Activated CD4-positive, alpha-beta memory T cell treated with anti-CD3 and anti-CD28 coated beads, Interleukin-2, amount 10 ng/mL, durations not matched to agents 7 days and 5 days (primary cell): ENCODE measurements at places on chromosomes 1 and 21.

DNA sequence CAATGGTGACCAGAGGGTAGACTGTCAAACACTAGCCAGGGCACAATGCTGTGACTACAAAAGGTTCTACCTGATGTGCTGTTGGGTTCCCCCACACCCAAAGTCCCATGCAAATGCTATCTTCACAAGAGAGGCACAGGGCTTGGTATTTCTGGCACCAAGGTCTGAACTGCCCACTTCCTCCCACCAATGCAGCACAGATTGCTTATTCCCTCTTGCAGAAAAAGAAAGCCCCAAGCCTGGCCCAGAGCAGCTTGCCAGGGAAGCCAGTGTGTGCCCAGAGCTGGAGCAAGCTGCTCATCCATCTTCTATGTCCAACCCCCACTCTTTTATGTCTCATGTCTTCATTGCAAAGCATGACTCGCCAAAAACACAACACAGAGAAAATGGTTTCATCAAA lies 149.4 kb upstream of the CAMK1G start:
- no peak for DNase-seq

DNA sequence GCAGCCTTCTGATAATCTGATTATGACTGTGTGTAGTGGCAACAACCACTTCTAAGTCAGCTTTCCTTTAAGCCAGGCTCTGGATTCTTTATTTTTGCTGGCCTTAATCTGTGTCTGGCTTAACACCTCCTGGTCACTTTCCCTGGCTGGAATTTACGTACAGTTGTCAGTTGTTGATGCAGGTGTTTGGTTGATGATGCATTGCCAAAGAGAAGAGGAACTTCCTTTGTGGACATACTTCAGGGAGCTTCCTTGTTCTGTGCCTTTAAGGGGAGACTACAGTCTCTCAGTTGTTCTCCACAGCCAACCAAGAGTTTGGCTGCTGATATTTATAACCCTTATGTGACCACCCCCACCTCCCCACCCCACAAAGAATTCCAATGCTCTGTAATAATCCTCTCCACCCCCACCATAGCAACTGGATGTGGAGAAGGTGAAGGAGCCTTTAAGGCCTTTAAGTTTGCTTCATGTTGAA lies 96.0 kb upstream of the BMP8A start:
- DNase-seq = no peak

GRCh38 chr1:32878637-32879041 lies 7.7 kb upstream of the HPCA start:
- no peak for DNase-seq

DNA sequence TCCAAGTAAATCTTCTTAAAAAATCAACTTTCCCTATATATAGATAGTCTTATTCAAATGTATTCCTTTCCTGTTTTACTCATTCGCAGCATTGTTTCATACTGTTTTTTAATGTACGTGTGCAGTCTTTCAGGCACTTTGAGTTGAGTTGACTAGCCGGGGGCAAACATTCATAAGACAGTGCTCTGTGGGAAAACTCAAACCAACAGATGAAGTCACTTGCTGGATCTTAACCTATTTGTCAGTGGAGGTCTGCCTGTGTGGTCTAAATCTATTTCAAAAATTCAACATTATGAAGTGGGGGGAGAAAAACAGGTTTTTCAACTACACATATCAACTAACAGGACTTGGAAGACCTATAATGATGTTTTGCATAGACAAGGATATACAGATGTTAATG lies 6.2 kb downstream of the HSD11B1 start:
- no peak for DNase-seq

DNA sequence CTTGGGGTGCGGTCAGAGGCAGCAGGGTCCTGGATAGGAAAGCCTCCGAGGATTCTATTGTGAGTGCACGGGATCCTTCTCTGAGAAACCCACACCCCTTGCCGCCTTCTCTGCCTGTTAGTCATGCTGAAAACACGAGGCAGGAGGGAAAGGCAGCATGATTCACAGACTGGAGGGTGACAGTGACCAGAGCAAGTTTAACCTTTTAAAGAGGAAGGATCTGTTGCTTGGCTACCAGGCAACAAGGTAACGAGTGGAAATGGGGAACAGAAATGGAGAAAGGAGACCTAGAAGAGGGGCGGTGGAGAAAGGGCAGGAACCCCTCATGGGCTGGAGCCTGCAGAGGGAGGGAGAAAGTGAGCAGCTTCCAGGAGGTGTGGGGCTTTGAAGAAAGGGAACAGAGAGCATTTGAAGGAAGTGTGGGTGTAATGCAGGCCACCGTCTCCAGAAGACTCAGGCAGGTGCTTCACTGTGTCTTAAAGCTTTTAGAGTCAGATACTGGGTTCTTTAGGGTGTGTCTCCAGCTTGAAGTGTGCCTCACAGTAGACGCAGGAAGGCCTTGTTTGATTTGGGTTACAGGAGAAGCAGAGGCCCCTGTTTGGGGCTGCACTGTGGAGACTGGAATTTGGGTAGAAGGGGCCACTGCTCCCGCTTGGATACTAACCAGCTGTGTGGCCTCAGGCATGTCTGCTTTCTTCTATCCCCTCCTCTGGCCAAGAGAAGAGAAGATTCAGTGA lies 19.1 kb downstream of the OPTC start:
- peak; percentile 19 for DNase-seq

DNA sequence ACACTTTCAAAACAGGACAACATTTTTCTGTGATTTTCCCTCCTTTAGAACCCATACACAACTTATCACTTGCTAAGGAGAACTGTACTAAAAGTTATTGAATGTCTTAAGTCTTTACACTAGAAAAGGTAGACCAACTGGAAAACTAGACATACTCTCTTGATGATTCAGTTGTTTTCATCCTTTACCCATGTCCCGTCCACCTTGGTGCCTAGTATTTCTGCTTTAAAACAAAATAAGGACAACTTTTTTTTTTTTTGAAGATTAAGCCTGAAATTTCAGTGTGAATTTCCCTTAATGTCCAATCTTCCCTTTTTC lies 4.5 kb downstream of the CDKN2C start:
- no peak for DNase-seq

DNA sequence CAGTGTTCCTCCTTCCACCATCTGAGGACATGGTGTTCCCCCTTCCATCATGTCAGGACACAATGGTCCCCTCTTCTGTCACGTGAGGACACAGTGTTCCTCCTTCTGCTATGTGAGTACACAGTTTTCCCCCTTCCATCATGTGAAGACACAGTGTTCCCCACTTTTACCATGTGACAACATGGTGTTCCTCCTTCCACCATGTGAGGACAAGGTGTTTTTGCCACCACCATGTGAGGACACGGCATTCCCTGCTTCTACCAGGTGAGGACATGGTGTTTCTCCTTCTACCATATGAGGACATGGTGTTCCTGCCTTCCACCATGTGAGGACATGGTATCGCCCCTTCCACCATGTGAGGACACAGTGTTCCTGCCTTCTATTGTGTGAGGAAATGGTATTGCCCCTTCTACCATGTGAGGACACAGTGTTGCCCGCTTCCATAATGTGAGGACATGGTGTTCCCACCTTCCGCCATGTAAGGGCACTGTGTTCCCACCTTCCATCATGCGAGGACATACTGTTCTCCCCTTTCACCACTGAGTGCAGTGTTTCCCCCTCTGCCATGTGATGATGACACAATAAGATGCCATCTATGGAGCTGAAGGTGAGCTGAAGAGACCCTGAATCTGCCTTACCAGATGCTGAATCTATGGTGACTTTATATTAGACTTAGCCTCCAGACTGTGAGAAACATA lies 132.3 kb downstream of the FCRL5 start:
- no peak for DNase-seq

DNA sequence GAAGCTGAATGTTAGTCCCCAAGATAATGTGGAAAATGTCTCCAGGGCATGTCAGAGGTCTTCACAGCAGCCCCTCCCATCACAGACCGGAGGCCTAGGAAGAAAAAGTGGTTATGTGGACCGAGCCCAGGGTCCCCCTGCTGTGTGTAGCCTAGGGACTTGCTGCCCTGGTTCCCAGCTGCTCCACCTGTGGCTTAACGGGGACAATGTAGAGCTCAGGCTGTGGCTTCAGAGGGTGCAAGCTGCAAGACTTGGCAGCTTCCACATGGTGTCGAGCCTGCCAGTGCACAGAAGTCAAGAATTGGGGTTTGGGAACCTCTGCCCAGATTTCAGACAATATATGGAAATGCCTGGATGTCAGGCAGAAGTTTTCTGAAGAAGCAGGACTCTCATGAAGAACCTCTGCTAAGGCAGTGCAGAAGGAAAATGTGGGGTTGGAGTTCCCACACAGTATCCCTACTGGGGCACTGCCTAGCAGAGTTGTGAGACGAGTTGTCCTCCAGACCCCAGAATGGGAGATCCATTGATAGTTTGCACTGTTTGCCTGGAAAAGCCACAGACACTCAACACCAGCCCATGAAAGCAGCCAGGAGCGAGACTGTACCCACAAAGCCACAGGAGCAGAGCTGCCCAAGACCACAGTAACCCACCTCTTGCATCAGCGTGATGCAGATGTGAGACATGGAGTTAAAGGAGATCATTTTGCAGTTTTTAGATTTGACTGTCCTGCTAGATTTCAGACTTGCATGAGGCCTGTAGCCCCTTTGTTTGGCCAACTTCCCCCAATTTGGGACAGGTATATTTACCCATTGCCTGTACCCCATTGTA lies 204.9 kb downstream of the MRPL39 start:
- peak; percentile 28 for DNase-seq

GRCh38 chr1:58975888-58976287 lies 192.0 kb upstream of the JUN start:
- no peak for DNase-seq

DNA sequence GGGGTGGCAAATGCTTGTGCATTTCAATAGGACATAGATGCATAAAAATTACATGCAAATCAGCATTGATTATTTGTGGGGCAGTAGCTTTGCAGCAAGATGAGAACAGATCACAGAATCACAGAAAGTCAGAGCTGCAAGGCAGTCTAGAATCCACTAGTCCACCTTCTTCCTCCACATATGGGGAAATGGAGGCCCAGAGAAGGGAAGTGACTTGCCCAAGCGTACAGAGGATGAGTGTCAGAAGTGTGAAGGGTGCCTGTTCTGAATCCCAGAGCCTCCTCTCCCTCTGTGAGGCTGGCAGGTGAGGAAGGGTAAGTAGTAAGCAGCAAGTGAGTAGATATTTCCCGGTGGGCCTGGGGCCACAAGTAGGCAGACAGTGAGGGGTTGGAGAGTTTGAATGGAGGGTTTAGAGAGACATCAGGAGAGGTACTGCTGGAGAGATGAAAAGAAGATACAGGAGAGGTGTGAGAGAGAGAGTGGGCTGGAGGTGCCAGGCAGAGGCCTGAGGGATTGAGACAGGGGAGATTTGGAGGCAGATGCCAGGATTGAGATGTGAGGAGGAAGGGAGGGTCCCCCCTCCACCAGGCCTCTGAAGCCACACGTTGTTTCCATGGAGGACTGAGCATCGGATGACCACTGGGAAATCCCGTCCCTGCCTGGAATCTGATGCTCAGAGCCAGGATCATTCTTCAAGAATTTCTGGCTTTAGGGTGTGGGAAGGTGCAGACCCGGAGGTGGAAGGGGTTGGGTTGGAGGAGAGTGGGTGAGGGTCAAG lies 4.8 kb upstream of the MYOG start:
- no peak for DNase-seq

GRCh38 chr21:42538479-42539275 lies 25.0 kb downstream of the SLC37A1 start:
- no peak for DNase-seq

GRCh38 chr21:32425628-32426027 lies 13.1 kb downstream of the EVA1C start:
- no peak for DNase-seq
